ENCODE measurements at places on chromosomes 6 and 20. TPM values are rescaled to one million over a fixed set of nuclear protein-coding genes. Genes with fewer than 3 reads are reported as not detected.

- no peak for DNase-seq
Observed at GRCh38 chr6:24441599-24441904, 38.8 kb downstream of the MRS2 start.

- DNase-seq: no peak
Observed at GRCh38 chr20:19807191-19807945, 49.3 kb downstream of the RIN2 start.

GRCh38 chr20:48774696-48775095 is 53.1 kb downstream of the PREX1 start:
- DNase-seq: no peak

- no peak for DNase-seq
Observed at GRCh38 chr20:21513881-21514540, at the start of gene NKX2-2. TSS of gene NKX2-2 (minus strand) at chr20:21514064. CDS start at chr20:21513669, 395 bp downstream.

DNA sequence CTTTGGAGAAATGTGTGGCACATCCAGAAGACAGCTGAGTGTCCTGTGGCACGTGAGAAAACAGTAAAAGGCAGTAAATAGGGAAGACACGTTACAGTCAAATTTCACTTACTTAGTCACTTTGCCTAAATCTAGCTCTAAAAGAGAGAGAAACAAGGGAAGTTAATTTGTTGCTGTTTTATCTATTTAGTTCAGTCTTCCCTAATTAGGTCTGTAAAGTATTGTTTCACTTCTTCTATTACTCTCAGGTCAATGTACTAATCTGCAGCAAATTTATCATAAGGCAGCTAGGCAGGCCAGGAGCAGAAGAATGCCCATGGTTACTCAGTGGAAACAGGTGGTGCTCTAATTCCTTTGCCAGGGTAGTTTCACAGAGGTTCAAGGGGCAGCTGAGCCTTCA is 124.3 kb upstream of the CNR1 start:
- no peak for DNase-seq

DNA sequence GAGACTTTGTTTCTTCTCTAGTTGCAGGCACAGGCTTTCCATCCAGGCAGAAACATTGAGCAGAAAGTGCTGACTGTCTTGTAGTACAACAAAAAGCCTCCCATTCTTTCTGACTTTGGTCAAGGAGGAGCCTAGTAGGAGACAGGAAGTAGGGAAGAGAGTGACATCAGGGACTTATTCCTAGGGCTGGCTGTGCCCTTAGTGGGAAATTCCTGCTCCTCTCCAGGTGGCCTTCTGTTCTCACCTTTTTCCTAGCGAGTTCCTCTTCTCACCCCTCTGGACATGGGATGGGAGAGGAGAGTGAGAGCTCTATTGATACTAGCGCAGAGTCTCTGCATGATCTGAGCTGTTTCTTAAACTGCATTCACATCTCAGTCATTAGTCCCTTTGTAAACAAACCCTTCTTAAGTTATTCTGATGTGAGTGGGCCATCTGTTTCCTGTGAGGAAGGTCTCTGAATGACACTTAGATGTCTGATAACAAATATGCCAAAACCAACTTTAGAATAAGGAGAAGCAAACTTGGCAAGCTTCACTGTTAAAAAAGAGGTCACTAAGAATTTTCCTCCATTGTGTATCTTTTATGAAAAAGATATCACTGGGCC is 455.0 kb downstream of the GJA1 start:
- DNase-seq: no peak

DNA sequence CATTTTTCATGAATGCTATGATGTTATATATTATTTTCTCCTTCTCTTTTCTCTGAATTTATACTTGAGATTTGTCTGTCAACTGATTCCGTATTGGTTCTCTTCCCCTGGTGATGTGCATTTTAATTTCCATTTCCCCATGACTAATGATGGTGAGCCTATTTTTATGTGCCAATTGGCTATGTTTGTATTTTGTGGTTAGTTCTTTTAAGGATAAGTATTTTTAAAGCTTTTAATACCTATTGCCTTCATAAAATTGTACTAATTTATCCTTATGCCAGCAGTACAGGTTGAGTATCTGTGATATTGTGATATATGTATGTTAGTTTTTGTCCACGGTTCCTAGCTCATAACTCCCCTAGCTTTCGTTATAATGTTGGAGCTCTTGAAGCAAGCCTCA is 2.8 kb downstream of the POLH start:
- DNase-seq: no peak

- no peak for DNase-seq
Observed at GRCh38 chr20:36992802-36993334, 41.4 kb upstream of the SAMHD1 start.

DNA sequence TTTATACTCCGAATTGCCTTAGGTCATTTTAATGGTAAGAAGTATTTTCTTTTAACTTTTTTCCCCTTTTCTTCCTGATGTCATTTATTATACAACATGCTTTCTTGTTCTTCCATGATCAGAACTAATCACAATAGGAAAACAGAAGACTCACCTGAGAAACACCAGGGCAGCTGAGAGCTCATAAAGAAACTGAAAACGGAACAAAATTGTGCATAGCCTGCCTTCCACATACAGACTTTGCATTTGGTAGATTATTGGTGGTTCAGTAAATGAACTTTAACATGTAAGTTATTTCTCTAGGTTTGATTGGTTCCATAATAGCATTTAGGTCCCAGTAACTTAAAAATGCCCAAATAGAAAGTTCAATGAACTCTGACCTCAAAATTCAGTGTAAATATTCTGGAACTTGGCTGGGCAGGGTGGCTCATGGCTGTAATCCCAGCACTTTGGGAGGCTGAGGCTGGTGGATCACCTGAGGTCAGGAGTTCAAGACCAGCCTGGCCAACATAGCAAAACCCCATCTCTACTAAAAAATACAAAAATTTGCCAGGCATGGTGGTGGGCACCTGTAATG is 161.1 kb upstream of the DTNBP1 start:
- no peak for DNase-seq

GRCh38 chr6:42315991-42316970 is 98.6 kb upstream of the MRPS10 start:
- no peak for DNase-seq

- no peak for DNase-seq
Observed at GRCh38 chr6:33694401-33694931, 17.0 kb downstream of the UQCC2 start.

- DNase-seq: no peak
Observed at GRCh38 chr6:54013966-54014365, 97.3 kb upstream of the MLIP start.

DNA sequence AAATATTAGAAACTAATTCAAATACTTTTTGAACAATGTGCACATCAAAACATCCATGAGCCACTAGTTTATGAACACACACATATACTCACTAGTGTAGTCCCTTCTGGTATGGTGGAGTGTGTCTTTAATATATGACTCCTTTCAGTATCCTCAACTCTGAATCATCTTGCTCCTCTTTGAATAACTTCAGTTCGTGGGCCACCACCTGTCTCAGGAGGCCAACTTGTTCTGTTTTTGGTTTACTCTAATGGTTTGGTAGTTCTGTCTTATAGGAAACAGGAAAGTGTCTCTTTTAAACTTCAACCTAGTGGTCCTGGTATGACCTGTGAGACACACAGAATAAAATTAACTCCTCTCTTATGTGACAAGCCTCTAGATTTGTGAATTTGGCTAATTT is 55.6 kb downstream of the ZNF292 start:
- no peak for DNase-seq

- DNase-seq: no peak
Observed at GRCh38 chr6:37171201-37171969, 1.4 kb downstream of the PIM1 start.

DNA sequence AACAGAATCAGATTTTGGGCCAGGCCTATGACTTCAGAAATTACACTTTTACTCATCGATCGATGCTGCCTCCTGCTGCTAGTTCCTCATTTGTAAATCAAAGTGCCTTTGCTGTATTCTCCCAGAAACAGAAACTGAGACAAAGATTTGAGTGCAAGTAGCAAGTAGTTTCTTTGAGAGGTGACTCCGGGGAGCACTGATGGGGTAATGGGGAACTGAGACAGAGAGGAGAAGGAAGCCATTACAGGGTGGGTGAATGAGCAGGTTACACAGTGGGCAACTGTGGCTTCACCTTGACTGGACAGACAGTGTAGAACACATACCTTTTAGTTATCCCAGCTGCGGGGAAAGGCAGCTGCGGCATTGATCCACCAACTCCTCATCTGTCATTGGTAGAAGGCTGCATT is 9.7 kb upstream of the CD40 start:
- DNase-seq: no peak

DNA sequence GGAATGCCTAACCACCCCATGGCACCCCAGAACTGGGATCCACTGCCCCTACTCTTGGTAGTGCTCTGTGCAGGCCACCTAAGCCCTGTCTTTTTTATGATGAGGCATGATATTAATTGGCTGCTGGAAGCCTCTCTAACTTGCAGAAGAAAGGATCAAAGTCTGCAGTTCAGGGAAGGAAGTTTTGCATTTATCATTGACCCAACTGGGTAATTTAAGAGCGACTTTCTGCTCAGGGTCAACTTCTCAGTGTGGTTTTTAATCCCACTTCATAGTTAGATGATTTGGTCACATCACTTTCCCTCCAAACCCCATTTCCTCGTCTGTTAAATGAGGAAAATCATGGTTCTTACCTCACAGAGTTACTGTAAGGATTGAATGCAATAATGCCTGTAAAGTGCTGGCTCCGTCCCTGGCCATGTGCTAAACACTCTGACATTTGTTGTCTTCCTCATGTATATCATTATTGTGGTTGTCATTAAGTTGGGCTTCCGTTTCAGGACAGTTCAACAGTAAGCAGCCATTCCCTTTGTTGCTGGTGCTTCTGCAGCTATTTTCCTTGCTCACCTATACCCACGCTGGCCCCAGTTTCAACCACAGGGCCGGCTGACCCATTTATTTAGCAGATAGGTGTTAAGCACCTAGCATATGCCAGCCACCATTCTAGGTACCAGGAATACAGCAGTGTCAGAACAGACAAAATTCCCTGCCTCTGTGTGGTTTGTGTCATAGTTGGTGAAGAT is 14.2 kb downstream of the E2F3 start:
- no peak for DNase-seq

DNA sequence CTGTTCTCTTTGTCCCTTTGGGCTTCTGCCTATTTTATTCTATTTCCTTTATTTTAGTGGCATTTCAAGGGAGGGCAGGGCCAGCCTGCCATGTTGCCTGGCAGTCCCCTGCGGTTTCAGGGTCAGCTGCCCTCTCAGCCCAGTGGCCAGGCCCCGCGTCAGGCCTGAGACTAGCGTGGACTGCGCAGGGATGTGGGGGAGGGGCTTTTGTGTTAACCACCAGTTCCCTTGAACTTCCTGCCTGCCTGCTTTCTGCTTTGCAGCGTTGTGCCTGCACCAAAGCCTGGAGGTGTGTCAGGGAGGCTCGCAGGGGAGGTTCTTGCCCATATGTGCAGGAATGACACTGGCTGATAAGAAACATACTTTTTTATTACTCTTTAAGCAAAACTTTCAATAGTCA is 157.6 kb downstream of the SLC35B3 start:
- no peak for DNase-seq

- DNase-seq: no peak
Observed at GRCh38 chr20:1800777-1801176, 94.4 kb upstream of the SIRPA start.

- DNase-seq: no peak
Observed at GRCh38 chr6:161368514-161368913, 94.7 kb upstream of the AGPAT4 start.

GRCh38 chr6:146361128-146361924 is 182.3 kb upstream of the RAB32 start:
- DNase-seq: no peak

GRCh38 chr6:90146024-90146423 is 150.6 kb downstream of the BACH2 start:
- no peak for DNase-seq

- no peak for DNase-seq
Observed at GRCh38 chr6:14917109-14917910, 328.6 kb upstream of the JARID2 start.

- DNase-seq: no peak
Observed at GRCh38 chr20:47493963-47494293, 7.8 kb upstream of the NCOA3 start.

DNA sequence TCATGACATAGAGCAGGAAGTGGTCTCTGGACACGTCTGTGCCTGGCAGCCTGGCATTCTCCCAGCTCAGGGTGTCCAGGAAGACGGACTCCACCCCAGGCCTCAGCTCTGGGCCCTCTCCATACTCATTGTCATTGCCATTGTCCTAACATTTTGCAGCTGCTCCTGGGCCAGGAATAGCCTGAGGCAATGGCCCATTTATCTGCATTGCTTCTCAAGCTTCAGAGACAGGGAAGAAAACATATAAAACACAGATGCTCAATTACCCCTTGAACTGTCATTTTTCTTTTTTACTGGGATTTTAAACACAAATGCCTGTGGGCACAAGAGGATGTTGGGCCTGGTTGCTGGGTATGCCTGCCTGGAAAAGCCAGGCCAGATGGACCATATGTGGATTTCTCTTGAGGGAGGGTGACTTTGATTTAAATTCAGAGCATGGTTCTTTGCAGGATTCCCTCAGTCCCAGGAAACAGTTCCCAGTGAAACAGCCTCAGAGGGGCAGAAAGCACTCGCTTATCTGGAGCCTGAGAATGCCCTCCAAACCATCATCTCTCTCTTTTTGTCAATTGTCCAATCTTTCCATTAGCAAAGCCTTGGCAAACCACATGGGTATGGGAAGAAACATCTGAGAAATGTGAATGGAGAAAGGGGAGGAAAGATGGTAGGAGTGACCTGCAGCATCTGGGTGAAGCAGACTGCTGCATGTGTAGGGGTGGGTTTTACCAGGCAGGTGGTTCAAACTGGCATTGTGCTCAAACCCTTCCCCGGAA is 17.9 kb downstream of the LAMP5 start:
- DNase-seq: no peak

GRCh38 chr6:27076116-27076515 is 171.4 kb upstream of the PRSS16 start:
- no peak for DNase-seq

DNA sequence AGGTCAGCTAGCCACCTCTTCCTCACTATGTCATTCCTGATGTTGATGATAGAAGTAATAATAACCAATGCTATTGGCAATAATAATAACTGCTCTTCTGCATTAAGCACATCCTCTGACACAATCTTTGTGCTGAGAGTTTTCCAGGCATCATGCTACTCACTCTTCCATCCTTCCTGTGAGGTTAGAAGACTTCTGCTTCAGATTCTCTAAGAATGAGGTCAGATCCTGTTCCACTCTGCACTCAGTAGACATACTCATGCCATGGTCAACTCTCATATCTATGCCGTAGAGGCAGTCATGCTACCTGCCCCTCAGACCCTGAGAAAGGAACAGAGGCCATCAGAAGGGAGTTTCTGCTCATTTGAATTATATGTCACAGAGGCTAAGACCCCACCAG is 98.1 kb upstream of the TOP1 start:
- no peak for DNase-seq

GRCh38 chr20:4470375-4470774 is 251.3 kb upstream of the PRND start:
- no peak for DNase-seq

GRCh38 chr20:48281501-48281900 is 496.2 kb upstream of the SULF2 start:
- no peak for DNase-seq

The SAMD5 gene
- total RNA-seq: 6.9 TPM

The GGTLC1 gene
- not detected for total RNA-seq

The TREM2 gene
- 0.70 TPM for total RNA-seq

The C20orf202 gene
- total RNA-seq: not detected

The ROMO1 gene
- 234 TPM for total RNA-seq

The DUSP15 gene
- 0.44 TPM for total RNA-seq
